ENCODE measurements at places on chromosomes 13 and 19. TPM values are rescaled to one million over a fixed set of nuclear protein-coding genes. Genes with fewer than 3 reads are reported as not detected.

Gene SBSN
- not detected for total RNA-seq

Gene OR7C1
- total RNA-seq = not detected

Gene CATSPERD
- not detected for total RNA-seq

Gene RB1
- 55.5 TPM for total RNA-seq

Gene RNF113B
- not detected for total RNA-seq

Gene IL12RB1
- total RNA-seq = 0.31 TPM

All from bladder microvascular endothelial cell (primary cell).